Left ventricle myocardium superior (tissue), 1 donor: ENCODE measurements at places on chromosomes 16 and 17.

DNA sequence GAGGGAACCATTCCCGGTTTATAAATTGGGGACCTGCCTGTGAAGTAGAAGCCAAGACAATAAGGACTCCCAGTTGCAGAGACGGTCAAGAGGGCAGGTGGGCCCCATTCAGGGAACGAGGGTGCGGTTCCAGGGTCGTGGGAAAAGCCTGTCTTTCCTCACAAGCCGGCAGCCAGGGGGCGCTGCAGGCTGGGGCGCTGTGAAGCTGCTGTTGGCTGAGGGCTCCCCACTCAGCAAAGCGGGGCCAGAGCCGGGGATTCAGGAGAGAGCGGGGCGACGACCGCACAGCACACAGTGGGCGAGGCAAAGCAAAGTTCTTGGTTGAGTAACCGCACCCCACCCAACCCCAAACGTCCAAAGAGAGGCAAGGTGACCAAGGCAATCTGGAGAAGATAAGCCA lies 24.9 kb downstream of the CDRT15 start:
- DNase-seq, result peak; percentile 47

GRCh38 chr17:77353684-77354419 lies 213.1 kb downstream of the SEC14L1 start:
- DNase-seq, result no peak

DNA sequence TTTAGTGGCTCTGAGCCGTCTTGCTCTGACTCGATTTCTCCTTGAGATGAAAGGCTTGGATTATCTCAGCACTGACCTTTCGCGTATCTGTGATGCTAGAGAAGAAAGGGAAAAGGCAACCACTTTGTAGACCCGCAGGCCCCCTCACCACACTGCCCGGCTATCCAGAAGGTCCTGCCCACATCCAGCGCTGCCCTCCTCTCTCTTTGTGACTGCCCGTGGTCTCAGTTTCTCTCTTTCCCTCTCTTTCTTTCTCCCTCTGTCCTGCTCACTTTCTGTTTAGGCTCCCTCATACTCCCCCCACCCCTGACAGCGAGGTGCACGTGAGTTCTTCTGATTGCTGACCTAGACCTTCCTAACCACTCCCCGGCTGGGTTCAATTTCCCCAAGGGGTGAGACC lies 12.8 kb upstream of the TBX21 start:
- DNase-seq, result no peak

DNA sequence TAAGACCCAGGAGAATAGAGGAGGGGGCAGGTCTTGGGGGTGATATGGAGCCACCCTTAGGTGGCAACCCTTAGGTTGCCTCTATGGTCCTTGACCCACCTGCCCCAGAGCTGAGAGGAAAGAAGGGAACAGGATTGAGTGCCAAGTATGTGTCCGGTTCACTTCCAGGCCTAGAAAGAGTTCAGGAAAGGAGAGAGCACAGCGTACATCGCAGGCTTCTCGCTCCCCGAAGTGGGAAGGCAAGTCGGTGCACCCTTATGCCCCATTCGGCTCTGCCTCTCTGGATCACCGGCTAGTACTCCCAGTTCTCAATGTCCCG lies 631 bp downstream of the SP6 start:
- DNase-seq, result no peak

- no peak for DNase-seq
Observed at GRCh38 chr16:78353640-78354275, 254.3 kb downstream of the WWOX start.

DNA sequence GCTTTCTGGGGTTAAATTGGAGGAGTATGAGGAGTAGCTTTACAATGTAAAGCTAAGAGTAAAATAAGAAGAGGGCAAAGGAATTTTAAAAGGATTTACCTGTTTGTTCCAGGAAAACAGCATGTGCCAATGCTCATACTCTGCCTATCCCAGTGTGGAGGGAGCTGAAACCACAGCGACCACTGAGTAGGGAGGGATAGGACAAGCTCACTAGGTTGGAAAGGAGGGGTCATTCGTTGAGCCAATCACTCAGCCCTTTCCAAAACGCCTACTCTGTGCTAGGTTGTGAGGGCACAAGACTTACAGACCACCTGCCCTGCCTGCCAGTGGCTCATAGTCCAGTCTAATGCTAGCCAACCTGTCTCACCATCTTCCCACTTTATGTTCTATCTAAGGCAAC lies 1.1 kb upstream of the DNAJC7 start:
- DNase-seq, result no peak

GRCh38 chr16:58502217-58502921 lies 2.4 kb downstream of the NDRG4 start:
- no peak for DNase-seq

DNA sequence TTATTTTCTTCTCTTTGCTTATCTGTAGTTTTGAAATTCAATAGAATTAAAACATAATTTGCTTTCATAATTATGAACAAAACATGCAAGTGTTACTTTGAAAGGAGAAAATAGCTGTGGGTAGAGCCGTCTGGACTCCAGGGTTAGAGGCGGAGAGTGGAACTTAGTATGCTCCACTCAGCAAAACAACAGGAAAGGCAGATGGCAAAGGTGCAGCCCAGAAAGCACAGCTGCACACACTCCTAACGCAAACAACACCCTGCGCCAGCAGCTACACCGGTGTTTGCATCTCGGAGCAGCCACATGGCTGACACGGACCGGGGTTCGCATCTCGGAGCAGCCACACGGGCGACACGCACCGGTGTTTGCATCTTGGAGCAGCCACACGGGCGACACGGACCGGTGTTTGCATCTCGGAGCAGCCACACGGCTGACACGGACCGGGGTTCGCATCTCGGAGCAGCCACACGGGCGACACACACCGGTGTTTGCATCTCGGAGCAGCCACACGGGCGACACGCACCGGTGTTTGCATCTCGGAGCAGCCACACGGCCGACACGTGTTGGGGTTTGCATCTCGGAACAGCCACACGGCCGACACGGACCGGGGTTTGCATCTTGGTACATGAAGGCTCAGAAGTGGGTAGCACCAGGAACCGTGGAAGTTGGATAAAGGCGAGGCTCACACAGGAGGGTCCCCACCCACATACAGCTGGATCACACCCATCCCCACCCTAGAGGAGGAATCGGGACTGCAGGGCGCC lies 12.2 kb upstream of the CAPN15 start:
- DNase-seq, result no peak

GRCh38 chr17:42584880-42585279 lies 7.4 kb upstream of the PSMC3IP start:
- no peak for DNase-seq

GRCh38 chr16:20711277-20711911 lies 13.9 kb upstream of the ACSM1 start:
- no peak for DNase-seq
